Stimulated activated naive CD8-positive, alpha-beta T cell treated with anti-CD3 and anti-CD28 coated beads, Interleukin-15, Interleukin-2, amounts not matched to agents 100 U/mL and 50 U/mL, for 24 hours (primary cell): ENCODE measurements at places on chromosomes 12 and 14.

DNA sequence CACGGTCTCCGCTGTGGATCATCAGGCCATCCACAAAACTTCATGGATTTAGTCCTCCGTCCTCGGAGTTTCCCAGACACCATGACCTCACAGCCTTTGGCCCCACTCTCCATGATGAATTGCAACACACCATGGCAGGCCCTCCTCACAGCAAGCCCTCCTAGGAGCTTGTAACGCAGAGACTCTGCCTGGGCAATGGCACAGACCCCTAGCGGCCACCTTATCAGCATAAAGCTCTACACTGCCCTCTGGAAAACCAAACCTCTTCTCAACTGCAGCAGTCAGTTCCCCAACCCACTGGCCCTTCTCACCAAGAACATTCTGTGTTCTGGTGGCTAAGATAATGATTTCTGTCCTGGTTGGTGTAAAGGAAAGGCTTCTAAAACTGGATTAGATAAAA is 238.4 kb upstream of the USP15 start:
- DNase-seq: no peak

DNA sequence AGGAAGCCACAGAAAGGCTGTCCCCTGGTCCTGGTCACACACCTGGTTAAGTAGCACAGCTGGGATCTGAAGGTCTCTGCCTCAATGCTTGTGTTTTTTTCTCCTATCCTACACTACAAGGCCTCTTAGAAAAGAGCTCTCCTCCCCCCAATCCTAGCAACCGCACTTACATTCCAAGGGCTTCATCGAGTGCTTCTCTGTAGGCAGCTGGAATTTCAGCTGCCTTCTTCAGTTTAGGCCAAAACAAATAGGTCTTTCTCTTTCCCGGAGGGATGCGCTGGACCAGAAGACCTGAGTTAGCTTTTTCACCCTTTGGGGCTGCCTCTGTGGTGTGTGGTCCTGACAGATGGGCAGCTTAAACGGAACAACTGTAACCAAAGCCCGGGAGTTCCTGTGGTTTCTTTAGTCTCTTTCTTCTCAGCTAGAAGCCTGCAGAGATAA is 109.7 kb downstream of the GPATCH2L start:
- no peak for DNase-seq

- no peak for DNase-seq
Observed at GRCh38 chr14:73717266-73717665, 3.1 kb upstream of the PNMA1 start.

GRCh38 chr12:28708918-28709371 is 440.1 kb upstream of the FAR2 start:
- no peak for DNase-seq

GRCh38 chr12:2372735-2373134 is 319.9 kb downstream of the CACNA1C start:
- no peak for DNase-seq

- DNase-seq: no peak
Observed at GRCh38 chr12:8011331-8011730, 21.2 kb upstream of the FOXJ2 start.

GRCh38 chr12:46608431-46609272 is 217.1 kb downstream of the SLC38A4 start:
- DNase-seq: no peak

- no peak for DNase-seq
Observed at GRCh38 chr12:52238916-52239646, 6.0 kb downstream of the KRT7 start.

DNA sequence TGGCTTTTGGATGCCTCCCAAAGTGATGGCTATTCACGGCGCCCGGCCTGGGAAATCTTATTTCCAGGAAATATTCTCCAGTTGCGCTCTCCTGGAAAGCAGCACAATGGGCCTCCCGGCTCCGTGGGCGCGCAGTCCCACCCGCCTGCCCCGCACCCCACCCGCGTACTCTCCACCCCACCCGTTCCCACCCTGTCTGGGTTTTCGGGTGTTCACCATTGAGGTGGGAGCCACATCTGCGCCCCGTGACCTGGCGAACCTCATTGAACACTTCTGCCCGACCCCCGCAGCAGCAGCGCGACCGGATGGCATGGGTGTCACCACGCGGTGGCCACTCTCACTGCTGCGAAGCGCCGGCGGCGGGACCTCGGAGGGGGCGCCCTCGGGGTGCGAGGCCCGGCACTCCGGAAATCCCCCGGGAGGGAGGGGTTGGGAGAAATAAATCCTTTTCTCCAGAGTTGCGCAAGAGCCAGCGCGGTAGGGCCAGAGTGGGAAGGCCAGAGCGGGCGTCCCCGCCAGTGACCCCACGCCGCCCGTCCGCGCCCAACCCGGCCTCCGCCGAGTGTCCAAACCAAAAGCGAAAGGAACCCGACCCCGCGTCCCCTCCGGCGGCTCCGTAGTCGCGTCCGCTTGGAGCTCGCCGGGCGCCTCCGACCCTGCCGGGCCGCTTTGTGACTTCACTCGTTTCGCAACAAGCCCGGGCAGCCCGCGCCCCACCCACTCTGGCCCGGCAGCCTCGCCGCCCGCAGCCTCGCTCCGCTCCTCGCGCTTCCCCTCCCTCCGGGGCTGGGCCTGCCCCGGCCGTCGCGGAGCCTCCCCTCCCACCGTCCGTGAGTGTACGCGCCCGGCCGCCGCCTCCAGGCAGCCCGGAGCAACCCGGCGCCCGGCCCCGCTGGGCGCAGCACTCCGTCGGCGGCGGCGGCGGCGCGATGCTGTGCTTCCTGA is at the start of gene DRAM1:
Gene DRAM1 (plus strand): TSS at position 720 of the 945 bp plus-strand sequence. CDS start 210 bp downstream, at position 930.
- DNase-seq: peak; percentile 82

DNA sequence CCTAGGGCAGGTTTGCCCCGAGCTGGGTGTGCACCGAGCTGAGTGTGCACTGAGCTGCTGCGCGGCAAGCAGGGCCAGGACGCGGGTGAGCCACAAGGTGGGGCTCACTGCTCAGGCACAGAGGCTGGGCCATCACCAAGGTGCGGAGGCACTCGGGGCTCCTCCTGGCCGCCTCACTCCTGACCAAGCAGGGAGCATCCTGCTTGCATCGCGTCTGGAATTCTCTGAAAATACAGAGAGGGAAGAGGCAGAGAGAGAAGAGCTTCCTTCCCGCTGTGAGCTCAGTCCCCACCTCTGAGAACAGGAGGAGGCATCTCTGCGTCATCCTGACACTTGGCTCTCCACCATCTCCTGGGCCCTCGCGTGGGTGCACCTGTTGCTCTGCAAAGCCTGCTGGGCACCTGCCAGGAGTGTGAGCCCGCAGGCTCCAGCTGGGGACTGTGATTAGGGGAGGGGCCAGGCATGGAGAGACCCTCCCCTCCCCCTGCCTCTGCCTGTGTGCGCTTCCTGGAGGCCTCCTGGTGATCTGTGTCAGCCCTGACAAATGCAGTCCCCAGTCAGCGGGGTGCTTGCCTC is 116.3 kb downstream of the GLT1D1 start:
- peak; percentile 34 for DNase-seq

GRCh38 chr14:89540009-89540829 is 123.2 kb upstream of the FOXN3 start:
- no peak for DNase-seq

DNA sequence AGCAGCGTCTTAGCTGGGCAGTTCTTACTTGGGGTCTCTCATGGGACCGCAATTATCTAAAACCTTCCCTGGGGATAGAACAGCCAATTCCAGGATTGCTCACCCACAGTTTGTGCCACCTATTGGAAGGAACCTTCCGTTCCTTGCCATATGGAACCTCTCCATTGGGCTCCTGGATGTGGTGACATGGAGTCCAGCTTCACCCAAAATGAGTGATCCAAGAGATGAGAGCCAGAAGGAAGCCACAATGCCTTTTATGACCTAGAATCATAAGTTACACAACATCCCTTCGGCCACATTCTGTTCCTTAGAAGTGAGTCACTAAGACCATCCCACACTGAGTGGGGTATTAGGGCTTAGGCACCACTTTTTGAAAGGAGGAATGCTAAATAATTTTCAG is 164.4 kb downstream of the FBXL14 start:
- DNase-seq: no peak

DNA sequence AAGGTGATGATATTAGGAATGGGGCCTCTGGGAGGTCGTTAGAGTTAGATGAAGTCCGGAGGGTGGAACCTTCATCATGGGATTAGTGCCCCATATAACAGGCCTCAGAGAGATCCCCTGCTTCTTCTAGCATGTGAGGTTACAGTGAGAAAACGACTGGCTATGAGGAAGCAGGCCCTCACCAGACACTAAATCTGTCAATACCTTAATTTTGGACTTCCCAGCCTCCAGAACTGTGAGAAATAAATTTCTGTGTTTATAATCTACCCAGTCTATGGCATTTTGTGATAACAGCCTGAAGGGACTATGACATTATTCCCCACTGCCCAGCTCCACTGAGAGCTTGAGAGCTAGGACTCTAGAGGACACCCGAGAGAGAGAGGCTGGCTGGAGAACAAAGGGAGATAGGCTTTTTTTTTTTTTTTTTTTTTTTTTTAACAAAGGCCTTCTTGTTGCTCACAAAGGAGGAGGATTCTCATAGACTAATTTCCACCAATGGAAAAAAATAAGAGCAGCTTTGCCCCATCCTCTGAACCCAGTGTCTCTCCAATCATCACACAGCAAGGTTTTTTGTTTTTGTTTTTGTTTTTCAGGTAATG is 87.8 kb upstream of the EEA1 start:
- DNase-seq: no peak

DNA sequence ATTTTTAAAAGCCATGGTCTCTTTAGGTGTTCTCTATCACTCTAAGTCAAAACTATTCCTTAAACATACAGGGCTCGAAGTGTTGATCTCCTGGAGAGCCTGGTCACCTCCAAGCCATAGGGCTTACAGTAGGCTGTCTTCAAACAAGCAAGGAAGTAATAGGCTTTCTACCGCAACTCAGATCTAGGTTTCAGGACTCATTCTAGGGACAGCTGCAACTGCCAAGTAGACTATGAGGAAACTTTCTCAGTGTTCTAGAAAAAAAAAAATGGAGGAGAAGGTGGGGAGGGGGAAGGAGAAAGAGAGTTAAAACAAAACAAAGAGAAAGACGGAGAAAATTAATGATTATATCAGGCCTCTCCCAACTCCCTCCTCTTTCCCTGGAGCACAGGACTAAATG is 106.9 kb upstream of the ETV6 start:
- DNase-seq: no peak

DNA sequence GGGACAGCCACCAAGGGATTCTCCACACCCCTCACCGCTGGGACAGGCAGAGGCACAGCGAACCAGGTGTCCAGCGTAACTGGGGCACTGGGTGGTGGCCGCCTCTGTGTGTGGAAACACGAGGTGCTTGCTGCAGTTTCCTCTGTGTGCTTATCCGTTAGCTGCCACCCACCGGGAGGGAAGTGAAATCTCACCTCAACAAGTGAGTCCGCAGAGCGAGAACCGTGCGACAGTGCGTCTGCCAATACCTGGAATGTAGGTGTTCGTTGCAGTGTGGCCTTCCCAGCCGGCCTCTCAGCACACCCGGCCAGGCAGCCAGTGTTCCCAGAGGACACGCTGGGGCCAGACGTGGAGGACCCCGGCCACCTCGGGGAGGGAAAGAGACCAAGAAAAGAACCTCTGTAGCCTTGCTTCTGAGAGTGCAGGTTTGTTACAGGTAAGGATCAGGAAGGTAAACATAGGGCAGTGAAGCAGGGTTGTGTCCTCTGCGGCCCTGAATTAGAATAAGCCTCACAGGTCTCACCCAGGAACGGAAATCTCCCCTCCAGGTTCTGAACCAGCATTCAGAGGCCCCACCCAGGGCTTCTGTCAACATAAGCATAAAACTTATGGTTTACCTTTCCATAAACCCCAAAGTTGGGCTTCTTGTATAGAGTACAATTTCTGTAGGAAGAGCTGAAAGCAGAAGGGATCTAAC is 1.5 kb downstream of the BCL2L14 start:
- DNase-seq: peak; percentile 11

GRCh38 chr12:113062502-113063395 is 6.2 kb downstream of the DTX1 start:
- DNase-seq: no peak

GRCh38 chr12:33586576-33586975 is 147.0 kb upstream of the SYT10 start:
- no peak for DNase-seq

DNA sequence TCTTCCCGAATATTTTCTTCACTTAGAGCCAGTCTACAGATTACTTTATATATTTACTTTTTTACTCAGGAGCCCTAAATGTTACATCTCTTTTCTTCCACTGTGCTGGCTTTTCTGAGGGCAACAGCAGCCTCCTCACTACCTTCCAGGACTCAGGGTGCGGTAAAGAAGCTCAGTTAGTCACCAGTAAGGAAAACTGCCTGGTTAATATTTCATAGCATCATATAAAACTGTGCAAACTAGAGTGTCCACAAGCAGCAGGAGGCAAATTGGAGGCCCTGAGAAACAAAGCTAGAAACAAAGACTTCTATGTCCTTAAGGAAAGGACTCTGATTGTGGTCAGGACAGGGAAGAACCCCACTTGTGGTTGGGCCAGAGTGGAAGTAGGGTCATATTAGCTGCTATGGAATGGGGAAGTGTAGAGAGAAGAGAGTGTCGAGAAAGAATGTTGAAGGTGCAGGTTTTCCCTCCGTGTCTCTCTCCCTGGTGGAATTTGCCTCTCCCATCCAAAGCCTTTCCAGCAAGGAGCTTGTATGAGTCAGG is 220.1 kb downstream of the SLC15A4 start:
- no peak for DNase-seq

GRCh38 chr12:9687228-9687627 is 17.7 kb downstream of the CLEC2D start:
- DNase-seq: no peak

DNA sequence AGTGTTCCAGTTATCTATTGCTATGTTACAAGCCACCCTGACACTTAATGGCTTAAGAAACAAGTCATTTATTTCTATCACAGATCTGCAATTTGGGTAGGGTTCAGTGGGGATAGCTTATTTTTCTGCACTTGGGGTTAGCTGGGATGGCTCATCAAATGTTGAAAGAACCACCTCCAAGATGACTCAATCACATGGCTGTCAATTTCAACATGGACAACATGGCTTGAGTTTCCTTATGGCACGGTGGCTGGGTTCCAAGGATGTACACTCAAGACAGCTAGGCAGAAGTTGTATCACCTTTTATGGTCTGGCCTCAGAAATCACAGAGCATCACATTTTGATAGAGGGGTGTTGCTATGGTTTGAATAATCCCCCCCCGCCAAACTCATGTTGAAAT is 24.5 kb upstream of the IGF1 start:
- DNase-seq: no peak

- no peak for DNase-seq
Observed at GRCh38 chr12:52364901-52365489, 2.3 kb downstream of the KRT85 start.

DNA sequence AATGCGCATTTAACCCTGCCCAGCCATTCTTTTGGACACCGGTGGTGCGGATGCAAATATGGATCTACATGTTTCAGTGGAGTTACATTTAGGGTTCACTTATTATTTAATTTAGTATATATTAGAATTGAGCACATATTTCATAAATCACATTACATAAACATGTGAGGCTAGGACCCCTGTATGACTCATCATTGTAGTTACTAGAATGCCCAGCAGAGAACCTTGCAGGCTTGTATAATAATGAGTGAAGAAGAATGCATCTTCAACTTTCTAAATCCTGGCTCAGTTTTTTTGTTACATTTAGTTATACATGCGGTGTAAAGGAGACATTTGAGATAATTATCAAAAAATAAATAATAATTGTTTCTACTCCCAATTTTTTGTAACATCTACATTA is 369.0 kb downstream of the ATP23 start:
- DNase-seq: no peak
